Melanocyte of skin (primary cell): ENCODE measurements at places on chromosomes 11 and 22. TPM values are rescaled to one million over a fixed set of nuclear protein-coding genes. Genes with fewer than 3 reads are reported as not detected.

C11orf87 gene
- total RNA-seq: not detected in 2 replicates

JAML gene
- total RNA-seq: 0.15 TPM in 1 of 2 replicates, not detected in the other

SLC5A4 gene
- total RNA-seq: 1.3 and 1.5 TPM in 2 replicates

HBB gene
- not detected in 2 replicates for total RNA-seq

RIBC2 gene
- 3.7 and 4.5 TPM in 2 replicates for total RNA-seq

TOM1 gene
- total RNA-seq: 44.4 and 81.9 TPM in 2 replicates
